ENCODE measurements at places on chromosomes 1 and 21.

DNA sequence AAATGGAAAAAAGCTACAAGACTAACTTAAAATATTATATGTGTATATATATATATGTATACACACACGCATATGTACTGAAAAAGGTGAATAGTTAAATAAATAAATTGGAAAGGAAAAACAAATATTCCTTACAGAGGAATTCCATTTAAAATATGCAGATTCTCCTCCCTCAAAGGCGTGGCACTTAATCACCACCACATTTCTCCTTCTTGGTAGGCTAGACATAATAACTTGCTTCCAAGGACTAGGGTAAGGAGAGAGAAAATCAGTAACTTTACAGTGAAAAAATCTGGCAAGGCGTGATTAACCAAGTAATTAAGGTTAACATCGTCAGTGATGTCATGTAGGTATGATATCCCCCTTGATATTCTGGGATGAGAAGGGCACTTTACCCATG lies 84.0 kb upstream of the USP25 start:
- DNase-seq, result no peak

DNA sequence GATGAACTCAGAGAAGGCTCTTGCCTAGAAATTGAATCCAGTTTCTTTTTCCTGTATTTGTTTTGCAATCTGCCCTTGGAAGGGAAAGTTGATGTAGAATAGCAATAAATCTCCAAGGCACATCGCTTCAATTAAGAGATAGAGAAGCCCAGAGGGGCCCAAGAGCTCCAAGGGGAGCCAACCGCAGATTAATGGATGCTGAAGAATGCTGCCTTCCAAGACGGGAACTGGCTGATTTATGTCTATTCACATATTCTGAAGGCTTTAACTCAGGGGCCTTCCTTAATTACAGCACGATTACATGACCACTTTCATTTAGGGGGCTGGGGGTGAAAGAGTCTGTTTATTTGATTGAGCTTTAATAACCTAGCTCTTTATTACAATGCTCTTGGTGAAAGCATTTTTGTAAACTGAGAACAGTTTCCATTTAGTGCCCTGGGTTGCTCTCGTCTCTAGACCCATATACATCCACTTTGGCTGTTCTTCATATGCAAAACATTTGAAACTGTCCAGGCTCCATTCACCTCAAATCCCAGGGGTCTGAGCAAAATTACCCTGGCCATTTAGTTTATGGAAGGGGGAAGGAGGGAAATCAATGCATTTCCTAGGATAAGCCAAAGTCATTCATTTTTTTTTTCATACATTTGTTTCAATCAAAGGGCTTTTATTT lies 87.4 kb upstream of the CLDN14 start:
- DNase-seq, result no peak

DNA sequence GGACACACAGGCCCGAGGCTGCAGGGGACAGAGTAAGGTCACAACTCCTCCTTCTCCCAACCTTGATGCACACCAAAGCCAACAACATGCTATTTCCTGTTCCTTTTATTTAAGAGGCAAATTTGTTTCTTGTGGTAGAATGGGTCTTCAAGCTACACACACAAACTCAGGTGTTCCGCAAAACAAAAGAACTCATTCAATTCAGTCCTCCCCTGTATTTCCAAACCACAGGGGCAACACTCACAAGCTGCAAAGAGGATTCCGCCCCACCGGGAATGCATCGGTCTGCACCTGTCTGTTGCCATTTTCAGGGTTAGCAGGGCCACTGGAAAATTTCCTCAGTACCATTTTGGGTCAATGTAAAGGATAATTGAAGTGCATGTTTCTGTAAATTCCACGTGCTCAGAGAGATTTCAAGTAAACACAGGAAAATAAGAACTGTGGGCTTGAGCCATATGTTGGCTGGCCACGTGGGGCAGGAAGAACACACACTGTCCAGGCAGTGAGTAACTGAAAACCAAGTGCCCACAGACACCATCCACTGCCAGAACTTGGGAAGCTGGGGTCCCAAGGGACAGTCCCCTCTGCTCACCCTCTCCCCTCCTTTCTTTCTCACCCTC lies 145.2 kb upstream of the ERG start:
- no peak for DNase-seq

DNA sequence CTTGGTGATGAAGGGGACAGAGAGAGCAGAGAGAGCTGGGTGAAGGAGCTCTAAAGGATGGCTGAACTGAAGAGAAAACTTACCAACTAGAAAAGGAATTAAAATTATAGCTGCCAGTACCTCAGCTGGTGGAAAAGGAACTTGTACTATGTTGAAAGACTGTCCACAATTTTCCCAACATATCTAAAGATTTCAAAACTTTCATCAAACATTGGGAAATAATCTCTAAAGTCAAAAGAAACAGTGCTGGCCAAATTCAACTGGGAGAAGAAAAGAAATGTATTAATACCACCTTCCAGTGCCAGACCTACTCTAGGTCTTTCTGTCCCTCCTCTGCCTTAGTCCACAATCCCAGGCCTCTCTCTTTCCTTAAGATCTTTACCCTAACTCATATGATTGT lies 6.1 kb downstream of the SMG5 start:
- DNase-seq, result no peak

DNA sequence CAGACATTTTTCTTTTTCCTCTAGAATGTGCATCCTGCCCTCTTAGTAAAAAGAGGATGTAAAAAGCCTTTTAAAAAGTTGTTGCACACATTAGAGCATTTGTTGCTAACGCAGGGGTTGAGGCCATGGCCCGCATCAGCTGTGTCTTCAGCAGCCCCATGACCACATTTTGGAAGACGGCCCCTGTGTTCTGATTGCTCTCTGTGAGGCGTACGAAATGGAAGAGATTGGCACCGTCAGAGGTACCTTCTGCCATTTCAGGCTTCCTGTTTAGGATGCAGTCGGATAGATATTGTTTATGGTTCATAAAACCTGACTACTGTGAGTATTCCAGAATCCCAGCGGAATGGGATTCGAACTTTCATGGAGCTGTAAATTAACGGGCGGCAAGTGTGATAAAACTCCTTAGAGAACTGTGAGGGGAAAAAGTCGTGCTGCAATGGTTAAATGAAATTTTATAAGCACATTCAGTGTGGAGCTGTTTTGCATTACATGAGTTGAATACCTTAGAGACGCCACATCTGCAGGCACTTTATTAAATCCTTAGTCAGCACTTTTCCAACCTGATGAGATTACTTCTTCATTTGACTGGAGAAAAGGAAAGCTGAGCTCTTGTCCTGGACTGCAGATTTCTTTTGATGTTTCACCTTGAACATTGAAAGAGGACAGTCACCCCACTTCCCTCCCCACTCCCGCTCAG lies 273.9 kb downstream of the TM2D1 start:
- no peak for DNase-seq

GRCh38 chr1:183360473-183360872 lies 57.7 kb downstream of the NMNAT2 start:
- no peak for DNase-seq

DNA sequence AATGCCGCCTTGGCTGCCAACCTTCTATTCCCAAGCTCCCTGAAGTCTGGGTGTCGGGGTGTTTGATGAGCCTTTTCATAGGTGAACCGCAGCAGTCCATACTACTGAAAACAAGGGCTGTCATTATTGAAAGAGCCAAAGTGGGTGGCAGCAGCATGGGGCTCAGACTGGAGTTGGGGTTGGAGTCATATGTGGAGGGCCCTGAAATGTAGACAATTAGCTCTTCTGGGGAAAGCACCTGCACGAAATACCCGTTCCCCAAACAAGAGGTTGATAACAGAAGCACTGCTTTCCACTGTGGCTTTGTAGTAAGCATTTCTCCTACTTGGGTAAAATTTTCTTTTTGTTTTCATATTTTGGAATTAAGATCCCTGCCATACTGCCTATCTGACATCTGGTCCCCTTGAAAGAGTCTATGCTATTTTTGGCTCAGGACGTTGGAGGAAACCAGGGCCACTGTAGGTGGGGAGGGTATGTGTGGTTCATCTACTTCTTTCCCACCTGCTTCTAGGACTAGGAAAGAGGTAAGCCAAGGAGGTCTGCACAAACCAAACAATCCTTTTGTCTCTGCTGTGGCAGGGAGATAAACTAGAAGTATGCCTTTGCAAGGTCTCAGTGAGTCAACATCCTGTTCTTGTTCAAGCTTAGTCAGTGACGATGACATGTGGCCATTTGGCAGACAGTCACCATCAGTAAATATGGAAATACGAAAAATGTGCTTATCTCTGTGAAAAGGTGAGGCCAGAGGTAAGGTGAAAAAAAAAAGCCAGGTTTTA lies 197.0 kb upstream of the UBE2U start:
- no peak for DNase-seq

GRCh38 chr1:25890239-25891034 lies 14.9 kb upstream of the PAQR7 start:
- DNase-seq, result no peak

GRCh38 chr1:156146020-156146768 lies 7.2 kb upstream of the SEMA4A start:
- peak; percentile 70 for DNase-seq

DNA sequence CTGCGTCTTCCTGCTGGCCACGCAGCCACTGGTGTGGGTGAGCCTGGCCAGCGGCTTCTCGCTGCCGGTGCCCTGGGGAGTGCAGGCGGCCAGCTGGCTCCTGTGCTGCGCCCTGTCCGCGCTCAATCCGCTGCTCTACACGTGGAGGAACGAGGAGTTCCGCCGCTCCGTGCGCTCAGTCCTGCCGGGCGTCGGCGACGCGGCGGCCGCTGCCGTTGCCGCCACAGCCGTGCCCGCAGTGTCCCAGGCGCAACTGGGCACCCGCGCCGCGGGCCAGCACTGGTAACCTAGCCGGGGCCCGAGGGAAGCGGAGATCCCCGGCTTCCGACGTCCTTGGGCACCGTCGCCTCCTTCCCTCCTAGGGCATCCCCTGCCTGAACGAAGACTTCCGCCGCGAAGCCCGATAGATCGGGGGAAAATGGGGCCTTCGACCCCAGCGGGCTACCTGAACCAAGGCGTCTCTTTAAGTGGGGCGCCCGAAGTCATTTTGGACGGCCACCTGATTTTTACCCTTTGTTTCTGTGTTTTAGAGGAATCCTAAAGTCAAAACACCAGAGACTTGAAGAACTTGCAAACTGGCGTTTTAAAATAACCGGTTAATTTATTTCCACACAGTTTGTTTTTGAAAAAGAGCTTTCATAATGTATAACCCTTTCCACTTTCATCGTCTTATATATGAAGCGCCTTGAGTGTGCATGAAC lies 2.0 kb downstream of the GPR88 start:
- DNase-seq, result no peak

- DNase-seq, result no peak
Measured at GRCh38 chr1:199616947-199617346, 410.6 kb upstream of the NR5A2 start.

DNA sequence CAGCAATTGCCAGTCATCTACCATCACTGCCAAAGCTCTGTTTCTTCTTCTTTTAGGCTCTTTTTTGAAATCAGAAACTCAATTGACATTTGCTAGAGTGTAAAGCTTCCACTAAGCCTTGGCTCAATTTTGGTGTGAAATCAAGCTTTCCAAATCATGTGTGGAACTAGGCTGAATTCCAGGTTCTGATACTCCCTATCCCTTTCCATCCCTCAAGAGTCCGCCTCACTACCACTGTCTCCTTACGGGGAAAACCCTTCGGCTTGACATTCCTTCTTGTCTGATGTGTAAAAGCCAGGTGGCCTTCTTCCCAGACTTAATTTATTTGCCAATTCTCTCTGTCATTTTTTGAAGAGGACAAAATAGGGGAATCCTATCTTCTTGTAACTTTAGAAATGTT lies 47.2 kb upstream of the PRMT6 start:
- DNase-seq, result no peak

- no peak for DNase-seq
Measured at GRCh38 chr1:44040846-44041245, 9.6 kb upstream of the SLC6A9 start.

DNA sequence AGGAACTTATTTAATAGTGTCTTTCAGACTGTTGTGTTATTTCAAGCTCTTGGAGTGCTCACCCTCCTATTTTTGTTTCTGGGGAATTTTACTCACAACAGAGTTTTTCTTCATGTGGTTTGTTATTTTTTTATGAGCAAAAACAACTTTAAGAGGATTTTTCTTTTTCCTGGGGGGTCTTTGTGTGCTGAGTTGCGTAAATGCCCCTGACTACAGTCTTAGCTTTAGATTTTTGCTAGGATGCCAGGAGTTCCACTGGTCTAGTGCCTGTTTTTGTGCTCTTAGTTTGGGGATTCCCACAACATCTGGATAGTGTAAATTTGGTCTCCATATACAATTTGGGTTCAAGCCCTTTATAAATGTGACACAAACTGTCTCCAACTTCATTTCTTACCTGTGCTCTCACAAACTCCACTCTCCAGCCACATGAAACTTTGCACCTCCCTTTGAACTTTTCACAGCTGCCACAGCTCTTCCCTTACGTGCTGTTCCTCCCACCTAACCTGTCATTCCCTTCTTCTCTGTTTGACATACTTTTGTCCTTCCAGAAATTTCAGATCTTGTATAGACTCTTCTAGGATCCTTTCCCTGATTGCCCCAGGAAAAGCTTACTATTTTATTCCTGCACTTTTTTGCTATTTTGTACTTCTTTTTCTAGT lies 180.2 kb downstream of the CRB1 start:
- no peak for DNase-seq

DNA sequence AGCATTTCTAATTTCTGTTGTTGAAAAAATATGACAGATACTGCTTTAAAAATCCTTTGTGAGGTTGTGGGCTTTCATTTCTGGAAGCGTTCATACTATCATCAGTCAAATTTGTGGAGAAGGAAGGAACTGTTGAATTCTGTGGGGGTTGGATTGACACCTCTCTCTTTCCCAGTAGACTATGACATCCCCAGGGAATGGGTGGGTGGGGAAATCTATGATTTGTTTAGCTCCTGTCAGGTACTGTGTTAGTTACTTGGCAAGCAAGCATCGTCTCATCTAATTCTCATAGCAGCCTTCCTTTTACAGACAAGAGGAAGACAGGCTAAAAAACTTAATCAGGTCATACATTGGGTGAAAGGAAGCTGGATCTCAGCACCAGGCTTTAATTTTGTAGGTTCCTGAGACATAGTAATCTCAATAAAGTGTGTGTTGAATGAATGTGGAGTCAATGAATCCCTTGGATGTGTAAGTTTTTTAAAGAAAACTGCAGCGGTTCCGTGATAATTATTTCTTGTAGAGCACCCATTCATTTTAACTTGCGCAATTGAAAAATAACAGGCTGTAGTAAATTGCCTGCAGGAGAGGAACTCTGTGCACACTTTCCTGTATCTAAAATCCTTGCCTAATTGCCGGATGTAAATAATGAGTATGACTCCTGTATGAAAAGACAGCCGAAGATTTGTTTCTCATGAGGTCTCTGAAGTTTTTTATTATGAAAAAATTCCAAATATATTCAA lies 60.6 kb downstream of the MYOM3 start:
- DNase-seq, result no peak
